ENCODE measurements at places on chromosomes 7 and 10. TPM values are rescaled to one million over a fixed set of nuclear protein-coding genes. Genes with fewer than 3 reads are reported as not detected.

Gene HOXA6
- 1.1 TPM for total RNA-seq

GRCh38 chr7:71238581-71239295, 106.8 kb downstream of the GALNT17 start:
- no peak for DNase-seq

- no peak for DNase-seq
Observed at GRCh38 chr7:20200971-20201370, 16.2 kb downstream of the MACC1 start.

- DNase-seq, result no peak
Observed at GRCh38 chr7:111763221-111763801, 201.0 kb upstream of the IMMP2L start.

DNA sequence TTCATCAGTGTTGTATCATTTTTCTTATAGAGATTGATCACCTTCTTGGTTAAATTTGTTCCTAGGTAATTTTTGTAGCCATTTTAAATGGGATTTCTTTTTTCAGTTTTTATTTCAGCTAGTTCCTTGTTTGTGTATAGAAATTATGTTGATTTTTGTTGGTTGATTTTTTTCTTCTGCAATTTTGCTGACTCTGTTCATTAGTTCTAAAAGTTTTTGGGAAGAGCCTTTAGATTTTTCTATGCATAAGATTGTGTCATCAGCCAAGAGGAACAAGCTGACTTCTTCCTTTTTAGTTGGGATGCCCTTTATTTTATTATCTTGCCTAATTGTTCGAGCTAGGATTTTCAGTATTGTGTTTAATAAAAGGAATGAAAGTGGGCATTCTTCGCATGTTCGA, 222.2 kb upstream of the TEX47 start:
- no peak for DNase-seq

Gene CNNM2
- 3.4 TPM for total RNA-seq

Gene DPP6
- 0.95 TPM for total RNA-seq

- DNase-seq, result no peak
Observed at GRCh38 chr10:127921753-127922145, 14.8 kb downstream of the PTPRE start.

DNA sequence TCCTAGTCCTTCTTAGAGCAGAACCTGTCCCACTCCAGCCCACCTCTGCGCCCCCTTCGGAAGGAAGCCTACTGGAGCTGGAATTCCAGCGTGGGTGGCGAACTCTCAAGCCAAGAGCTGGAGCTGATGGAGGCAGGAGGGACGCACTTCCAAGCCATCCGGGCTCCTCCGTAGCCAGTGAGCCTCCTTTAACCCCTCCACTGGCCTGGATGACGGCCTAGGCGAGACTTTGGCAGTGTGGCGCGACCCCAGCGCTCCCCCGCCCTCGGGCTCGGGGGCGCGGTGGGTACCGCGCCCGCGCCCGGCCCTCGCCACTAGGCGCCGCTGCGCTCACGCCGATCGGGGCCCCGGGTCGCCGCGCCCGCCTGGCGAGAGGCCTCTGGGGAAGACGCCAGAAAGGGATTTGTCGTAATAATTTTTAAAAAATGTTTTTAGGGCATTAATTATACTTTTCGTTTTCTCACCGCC, 5.1 kb upstream of the EMX2 start:
- DNase-seq, result no peak

GRCh38 chr7:112140600-112140999, 65.6 kb downstream of the DOCK4 start:
- DNase-seq, result no peak

DNA sequence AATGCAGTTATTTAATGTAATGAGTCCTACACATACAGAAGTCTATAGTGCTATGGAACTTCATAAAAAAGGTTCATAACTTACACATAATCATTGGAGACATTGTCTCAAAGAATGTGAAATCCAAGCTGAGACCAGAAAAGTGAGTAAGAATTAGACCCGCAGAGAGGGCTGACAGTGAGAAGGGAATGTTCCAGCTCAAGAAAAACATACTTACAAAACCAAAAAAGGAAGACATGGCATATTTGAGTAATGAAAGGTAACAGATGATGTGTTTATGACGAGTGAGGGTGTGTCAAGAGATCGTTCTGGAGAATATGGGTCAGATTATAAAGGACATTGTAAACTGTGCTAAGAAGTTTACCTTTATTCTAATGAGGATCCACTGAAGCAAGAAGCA, 566.5 kb downstream of the ATRNL1 start:
- no peak for DNase-seq

GRCh38 chr7:129779602-129780256, 168.2 kb downstream of the NRF1 start:
- DNase-seq, result no peak

DNA sequence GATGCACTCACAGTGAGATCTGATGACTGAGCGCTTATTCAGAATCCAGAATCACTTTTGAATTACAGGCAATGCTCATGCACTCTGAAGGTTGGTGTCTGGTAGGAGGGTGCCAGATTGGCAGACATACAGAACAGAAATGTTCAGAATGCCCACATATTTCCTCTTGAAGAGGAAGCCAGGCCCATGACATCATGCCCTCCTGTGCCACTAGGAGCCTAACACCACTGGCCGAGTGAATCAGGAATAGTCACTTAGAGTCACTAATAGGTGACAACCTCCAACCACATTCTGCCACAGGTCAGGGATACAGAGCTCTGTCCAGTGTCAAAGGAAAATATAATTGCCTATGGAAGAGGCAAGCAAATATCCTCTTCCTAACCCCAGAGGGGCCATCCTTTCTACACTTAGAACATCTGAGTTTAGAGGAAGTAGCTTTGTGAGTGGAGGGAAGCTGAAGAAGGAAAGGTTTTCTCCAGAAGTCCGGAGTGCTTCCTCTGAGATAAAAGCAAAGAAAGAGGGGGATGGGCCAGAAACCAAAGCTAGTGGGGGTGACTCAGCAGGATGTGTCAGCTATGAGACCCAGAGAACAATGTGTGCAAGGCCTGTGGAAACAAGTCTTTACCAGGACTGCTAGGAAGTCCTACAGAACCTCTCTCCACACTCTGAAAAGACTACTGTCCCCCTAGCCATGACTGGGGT, 838.8 kb downstream of the GRID1 start:
- no peak for DNase-seq

Gene GDF2
- not detected for total RNA-seq

DNA sequence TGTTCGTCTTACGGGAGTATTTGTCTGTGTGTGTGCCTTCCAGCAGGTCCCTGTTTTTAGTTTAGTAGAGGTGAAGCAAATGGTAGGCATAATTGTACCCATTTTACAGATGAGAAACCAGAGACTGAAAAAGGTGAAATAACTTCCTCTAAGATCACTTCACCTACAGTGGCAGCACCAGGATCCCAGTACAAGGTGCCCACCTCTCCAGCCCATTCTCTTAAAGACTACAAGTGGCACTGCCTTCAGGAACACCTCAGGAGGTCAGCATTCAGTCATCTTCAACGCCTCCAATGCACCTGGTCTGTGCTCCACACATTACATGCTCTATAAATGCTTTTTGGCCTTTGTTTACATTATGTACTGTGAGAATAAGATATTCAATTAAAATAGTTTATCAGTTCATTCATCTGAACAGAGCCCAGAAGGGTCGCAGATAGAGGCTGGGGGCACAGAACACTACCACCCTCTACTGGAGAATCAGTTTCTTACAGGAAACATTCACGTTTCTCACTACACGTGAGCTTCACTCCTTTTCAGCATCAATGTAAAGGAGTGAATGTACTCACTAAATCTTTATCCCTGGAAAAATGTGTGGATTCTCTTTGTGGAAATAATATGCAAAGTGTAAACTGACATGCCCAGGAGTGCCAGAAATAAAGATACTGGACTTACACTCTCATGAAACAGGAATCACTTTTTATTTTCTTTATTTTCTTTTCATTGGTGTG, 45.5 kb upstream of the ABLIM1 start:
- DNase-seq, result no peak

- DNase-seq, result no peak
Observed at GRCh38 chr10:131997366-131998049, 15.8 kb upstream of the BNIP3 start.

DNA sequence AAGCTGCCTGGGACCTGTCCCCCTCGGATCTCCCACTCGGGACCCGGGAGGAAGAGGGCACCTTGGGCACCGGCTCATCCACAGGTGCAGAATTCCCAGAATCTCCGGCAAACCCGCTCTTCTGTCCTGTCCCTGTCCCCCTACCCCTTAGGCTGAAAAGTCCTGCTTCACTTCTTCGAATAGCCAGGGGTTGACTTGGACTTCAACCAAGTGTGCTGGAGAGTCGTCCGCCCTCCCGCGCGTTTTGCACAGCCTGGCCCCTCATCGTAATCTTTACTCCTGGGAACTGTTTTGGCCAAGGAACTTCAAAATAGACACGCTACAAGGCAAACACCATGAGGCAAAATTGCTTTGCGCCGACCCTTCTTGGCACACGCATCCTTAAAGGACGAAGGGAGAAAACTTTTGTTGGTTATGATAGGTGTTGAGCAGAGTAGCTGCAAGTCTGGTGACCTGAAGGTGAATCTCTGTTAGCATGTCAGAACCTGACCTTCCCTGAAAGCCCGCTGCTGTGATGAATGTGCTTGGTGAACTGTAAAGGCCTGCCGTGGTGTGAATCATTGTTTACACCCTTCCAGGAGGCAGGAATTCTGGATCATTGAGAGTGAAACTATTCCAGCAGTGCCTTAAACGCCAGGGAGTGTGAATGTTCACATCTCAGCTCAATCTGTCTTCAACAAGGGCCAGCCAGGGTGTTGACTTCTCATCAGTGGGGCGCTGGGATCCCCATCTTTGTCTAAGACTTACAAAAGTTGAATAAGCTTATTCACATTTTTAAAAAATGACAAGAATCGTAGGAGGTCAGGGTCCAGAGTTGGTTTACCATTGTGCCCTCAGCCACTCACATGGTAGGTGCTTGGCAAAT, 589 bp upstream of the RAPGEF5 start:
- DNase-seq, result no peak

- DNase-seq, result no peak
Observed at GRCh38 chr7:39088730-39089593, 111.3 kb downstream of the POU6F2 start.

Gene ST7
- 24.7 TPM for total RNA-seq

Gene CRYGN
- total RNA-seq, result not detected

- no peak for DNase-seq
Observed at GRCh38 chr10:63884426-63884825, 363.2 kb downstream of the REEP3 start.

Gene ASZ1
- total RNA-seq, result not detected

Gene ANKRD30A
- 1.9 TPM for total RNA-seq

Gene NYAP1
- total RNA-seq, result 1.7 TPM

DNA sequence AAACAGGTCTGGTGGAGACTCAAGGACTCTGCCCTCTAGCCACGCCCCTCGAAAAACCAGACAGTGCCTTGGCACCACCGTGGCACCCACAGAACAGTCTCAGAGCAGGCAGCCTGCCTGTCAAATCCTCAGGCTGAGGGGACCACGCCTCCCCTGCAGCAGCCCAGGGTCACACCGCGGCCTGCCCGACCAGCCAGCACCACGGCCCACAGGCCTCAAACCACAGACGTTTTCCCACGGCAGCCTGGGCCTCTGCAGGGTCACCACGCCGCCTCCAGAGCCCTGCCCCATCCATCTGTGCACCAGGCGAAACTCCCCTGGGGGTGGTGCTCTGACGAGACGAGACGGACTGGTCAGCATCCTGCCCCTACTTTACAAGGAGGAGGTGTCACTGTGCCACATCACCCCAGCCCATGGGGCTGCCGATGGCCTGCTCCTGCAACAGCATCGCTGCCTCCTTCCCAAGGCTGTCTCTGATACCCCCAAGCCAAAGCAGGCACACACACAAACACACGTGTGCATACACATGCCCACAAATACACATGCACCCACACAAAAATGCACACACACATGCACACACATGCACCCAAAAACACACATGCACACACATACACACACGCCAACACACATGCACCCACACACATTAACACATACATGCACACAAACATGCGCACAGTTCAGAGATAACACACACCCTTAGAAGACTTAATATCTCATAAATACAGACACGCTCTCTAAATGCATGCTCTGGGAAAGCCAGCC, 24.6 kb downstream of the PAPOLB start:
- DNase-seq, result no peak

DNA sequence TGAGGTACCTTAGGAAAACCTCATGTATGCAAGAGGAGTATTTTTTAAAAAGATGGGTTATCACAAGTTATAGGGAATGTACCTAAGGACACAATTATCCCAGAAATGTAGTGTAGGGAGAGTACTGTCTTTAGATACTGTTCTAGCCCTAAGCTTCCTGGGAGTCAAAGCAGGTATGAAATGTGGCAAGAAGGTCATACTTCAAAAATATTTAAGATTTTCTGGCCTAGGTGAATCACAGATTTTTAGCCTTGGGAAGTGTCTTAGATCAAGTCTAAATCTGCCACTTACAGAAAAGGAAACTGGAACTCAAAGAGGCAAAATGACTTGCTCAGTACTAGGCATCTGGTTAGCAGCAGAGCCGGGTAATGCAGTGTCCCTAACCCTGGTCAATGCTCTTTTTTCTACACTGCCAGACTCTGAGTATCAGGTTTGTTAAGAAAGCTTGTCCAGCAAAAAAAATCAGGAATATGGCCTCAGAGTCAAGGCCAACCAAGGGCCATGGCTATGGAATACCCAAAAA, 13.9 kb downstream of the PIK3AP1 start:
- DNase-seq, result no peak

DNA sequence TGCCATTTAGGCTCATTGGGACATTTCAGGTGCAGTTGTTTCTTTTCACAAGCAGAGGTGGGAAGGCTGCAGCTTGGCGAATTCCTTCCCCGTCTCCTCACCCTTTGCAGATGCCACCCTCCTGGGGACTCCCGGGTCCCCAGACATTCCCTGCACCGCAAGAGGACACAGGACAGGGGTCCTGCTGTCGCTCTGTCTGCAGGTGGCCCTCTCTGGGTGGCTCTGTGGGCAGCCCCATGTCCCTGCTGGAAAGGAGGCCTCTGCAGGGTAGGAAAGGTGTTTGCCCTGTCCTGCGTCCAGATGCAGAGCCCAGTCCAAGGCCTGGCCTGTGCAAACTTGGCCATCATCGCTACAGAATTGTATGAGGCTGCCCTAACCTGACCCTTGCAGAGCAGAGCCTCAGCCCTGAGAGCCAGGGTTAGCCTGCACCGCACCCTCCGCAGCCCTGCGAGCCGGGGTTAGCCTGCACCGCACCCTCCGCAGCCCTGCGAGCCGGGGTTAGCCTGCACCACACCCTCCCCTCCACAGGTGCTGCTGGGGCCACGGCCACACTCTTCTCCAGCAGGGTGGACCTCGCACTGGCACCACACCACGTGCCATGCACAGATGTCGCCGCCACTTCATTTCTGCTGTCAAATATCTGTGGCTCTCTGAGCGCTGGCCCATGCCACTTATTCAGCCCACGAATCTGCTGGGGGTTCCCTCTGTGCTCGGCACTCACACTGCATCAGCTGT, 61.0 kb downstream of the CFAP46 start:
- DNase-seq, result no peak

- no peak for DNase-seq
Observed at GRCh38 chr7:33639552-33640197, 265.7 kb upstream of the BMPER start.

Gene STOX1
- total RNA-seq, result 16.0 TPM

Gene URGCP
- 25.2 TPM for total RNA-seq

GRCh38 chr10:11298116-11298515, 280.4 kb downstream of the CELF2 start:
- no peak for DNase-seq

GRCh38 chr10:46514899-46515298, 41.6 kb downstream of the GPRIN2 start:
- DNase-seq, result no peak

Gene PNLIP
- total RNA-seq, result not detected

Gene STEAP4
- 163 TPM for total RNA-seq
